Tibial nerve (tissue), 4 donors: ENCODE measurements at places on chromosomes 11 and 22. TPM values are rescaled to one million over a fixed set of nuclear protein-coding genes. Genes with fewer than 3 reads are reported as not detected.

Gene LINC01488
- not detected for total RNA-seq

Gene GGTLC3
- total RNA-seq, result not detected

DNA sequence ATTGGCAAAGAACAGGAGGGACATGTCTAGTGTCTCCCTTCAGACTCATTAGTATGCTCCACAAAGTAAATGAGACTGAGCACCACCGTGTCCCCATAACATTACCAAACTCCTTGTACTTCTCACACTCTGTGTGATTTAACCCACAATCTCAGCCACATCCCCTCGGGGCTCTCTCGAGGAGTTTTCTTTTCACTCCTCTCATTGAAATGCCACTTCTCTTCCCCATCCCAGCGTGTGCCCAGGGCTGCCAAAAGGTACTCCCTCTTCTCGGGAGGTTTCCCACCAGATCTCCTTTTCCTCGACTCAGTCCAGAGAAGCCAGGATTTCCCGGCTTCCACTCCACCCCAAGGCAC lies 1.1 kb downstream of the RBFOX2 start:
- H3K27ac ChIP-seq, result peak overlapping the region; percentile 86
- peak overlapping the region; percentile 84 for H3K4me3 ChIP-seq
- peak; percentile 10 for DNase-seq
- no peaks in the 10 kb centered on the region for H3K27me3 ChIP-seq

GRCh38 chr22:40258501-40258915 lies 80.8 kb downstream of the TNRC6B start:
- DNase-seq, result no peak
- no peaks in the 10 kb centered on the region for H3K4me1 ChIP-seq
- H3K4me3 ChIP-seq, result no peak overlapping the region
- no peaks in the 10 kb centered on the region for H3K27me3 ChIP-seq

GRCh38 chr22:24433828-24434470 lies 6.5 kb downstream of the ADORA2A start:
- H3K4me1 ChIP-seq, result peaks cover 53% of the 10 kb centered on the region
- H3K27ac ChIP-seq, result peak overlapping the region; percentile 70
- DNase-seq, result peak; percentile 43
- no peak overlapping the region for H3K4me3 ChIP-seq
- H3K27me3 ChIP-seq, result no peaks in the 10 kb centered on the region

- H3K4me3 ChIP-seq, result no peak overlapping the region
- no peaks in the 10 kb centered on the region for H3K27me3 ChIP-seq
- no peak overlapping the region for H3K27ac ChIP-seq
- peaks cover 5% of the 10 kb centered on the region for H3K4me1 ChIP-seq
Measured at GRCh38 chr22:36772451-36772850, 3.5 kb downstream of the IFT27 start.

- H3K27me3 ChIP-seq, result no peaks in the 10 kb centered on the region
- no peak overlapping the region for H3K4me3 ChIP-seq
- H3K36me3 ChIP-seq, result no peaks in the 10 kb centered on the region
- no peak overlapping the region for H3K27ac ChIP-seq
- DNase-seq, result no peak
Measured at GRCh38 chr11:5103066-5103465, 33.7 kb downstream of the OR52E1 start.

DNA sequence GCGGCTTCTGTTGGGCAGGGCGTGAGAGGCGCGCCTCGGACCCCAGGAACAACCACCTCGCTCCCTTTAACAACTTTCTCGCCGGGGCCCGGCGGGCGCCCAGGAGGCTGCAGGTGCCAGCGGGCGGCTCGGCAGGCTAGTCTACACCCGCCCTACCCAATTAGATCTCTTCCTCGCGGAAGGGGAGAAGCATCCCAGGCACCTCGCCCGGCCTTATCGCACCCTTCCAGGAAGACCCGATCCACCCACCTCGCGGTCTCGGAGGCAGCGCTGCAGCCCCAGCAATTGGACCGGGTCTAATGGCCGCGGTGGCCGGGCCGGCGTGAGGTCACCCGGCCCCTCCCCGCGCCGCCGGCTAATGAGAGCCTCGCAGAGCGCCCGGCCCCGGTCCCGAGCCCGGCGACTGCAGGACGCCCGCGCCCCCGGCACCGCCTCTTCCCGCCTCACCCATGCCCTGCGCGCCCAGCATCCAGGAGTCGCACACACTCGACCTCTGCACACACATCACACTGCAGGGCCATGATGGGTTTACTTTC lies at the start of gene PLAAT3:
TSS of gene PLAAT3 (minus strand) at position 298 of the 536 bp plus-strand sequence. CDS start 419 bp downstream, outside the sequence.
- H3K36me3 ChIP-seq, result no peaks in the 10 kb centered on the region
- peak within 1 kb of the TSS; percentile 94 for H3K27ac ChIP-seq
- H3K4me1 ChIP-seq, result no peaks in the 10 kb centered on the region

- no peak for DNase-seq
- H3K4me3 ChIP-seq, result no peak overlapping the region
- no peaks in the 10 kb centered on the region for H3K4me1 ChIP-seq
- no peak overlapping the region for H3K27ac ChIP-seq
- no peaks in the 10 kb centered on the region for H3K36me3 ChIP-seq
Measured at GRCh38 chr22:17303441-17303839, 65.8 kb upstream of the CECR2 start.

- no peaks in the 10 kb centered on the region for H3K36me3 ChIP-seq
- H3K27me3 ChIP-seq, result no peaks in the 10 kb centered on the region
- no peak for DNase-seq
- H3K4me3 ChIP-seq, result no peak overlapping the region
- no peak overlapping the region for H3K27ac ChIP-seq
Measured at GRCh38 chr11:59199546-59200422, 12.9 kb downstream of the MPEG1 start.

DNA sequence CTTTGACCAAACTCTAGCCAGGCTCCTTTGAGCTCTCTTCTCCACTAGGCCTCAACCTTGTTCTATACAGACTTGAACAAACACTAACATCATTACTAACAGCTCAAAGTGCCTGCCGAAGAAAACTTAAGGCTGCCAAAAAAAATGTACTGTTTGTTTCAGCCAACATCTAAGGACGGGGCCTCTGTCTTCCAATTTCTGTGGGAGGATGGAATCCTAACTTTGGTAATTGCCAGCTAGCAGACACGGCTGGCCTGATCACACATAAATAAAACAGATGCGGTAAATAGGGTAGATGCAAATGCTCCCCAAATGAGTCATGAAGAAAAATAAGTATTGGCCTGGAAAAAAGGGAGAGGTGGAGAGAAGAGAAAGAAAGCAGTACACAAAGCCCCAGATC lies 394.3 kb downstream of the TMEM135 start:
- DNase-seq, result no peak
- no peaks in the 10 kb centered on the region for H3K4me1 ChIP-seq
- no peak overlapping the region for H3K27ac ChIP-seq
- H3K36me3 ChIP-seq, result no peaks in the 10 kb centered on the region
- H3K4me3 ChIP-seq, result no peak overlapping the region

DNA sequence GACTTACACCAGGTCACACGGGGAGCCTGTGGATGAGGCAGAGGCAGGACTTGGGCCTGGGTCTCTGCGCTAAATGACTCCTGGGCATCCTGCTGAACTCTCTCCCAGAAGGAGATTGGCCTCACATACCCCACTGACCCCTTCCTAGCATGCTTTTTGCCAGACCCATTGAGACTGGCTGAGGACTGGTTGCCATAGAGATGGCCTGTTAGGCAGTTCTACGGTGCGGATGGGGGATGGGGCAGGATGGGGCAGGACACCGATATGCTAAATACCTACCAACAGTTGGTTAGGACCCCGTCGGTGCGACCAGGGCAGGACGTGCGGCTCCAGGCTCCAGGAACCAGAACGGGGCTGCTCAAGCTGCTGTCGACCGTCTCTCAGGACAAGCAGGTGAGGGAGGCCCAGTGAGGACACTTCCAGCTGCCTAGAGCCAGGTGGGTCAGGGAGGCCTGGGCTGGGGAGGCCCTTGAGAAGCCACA lies at the start of gene TSGA10IP:
TSS of gene TSGA10IP (plus strand) at position 51 of the 482 bp plus-strand sequence. CDS start at position 247, 196 bp downstream.
- H3K4me1 ChIP-seq, result no peaks in the 10 kb centered on the region
- no peaks in the 10 kb centered on the region for H3K27me3 ChIP-seq
- H3K36me3 ChIP-seq, result no peaks in the 10 kb centered on the region
